ENCODE measurements at places on chromosomes 13 and 19. TPM values are rescaled to one million over a fixed set of nuclear protein-coding genes. Genes with fewer than 3 reads are reported as not detected.

IGFL3 gene
- not detected for total RNA-seq

CATSPERD gene
- total RNA-seq: not detected

FFAR1 gene
- not detected for total RNA-seq

IRGC gene
- total RNA-seq: not detected

GRCh38 chr19:17812099-17812498, 9.2 kb downstream of the INSL3 start:
- no peak for DNase-seq

GRCh38 chr13:48875047-48875446, 100.7 kb upstream of the FNDC3A start:
- DNase-seq: no peak

DNA sequence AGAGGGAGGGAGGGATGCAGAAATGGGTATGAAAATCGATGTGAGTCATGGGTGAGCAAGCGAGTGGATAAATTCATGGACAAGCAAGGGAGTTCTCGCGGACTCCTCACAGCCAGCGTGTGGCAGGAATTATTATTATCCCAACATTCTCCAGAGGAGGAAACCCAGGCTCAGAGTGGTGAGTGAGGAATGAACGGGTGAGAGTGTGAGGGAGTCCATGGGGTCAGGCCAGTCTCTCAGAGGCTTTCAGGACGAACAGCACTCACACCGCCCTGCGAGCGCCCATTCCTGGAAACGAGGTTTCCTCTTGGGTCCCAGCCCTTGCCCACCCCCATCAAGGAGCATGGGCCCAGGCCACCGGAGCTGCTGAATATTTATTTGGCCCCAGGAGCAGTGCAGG, 6.3 kb upstream of the DNAAF3 start:
- DNase-seq: no peak

DNA sequence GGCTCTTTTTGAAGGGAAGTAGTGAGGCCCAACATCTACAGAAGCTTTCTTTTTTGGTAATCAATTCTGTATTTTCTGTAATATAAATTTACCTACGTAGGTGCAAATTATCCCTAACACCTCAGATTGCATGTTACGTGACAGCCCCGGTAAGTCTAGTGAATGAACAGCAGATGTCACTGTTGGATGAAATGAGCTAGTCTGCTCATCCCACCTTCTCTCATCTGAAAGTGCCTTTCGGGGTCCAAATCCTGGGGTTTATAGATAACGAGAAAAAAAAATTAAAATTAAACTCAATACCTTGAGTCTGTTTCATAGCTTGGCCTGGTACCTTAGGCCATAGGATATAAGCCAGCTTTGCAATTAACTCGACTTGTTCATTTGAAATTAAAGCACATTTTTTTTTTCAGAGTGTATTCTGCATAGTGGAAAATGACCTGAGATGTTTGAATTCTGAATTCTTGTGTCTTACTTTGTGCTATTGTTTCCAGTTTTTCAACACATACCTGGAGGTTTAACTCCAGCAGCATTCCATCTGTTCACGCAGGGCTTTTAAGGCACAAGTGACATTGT, 548.2 kb downstream of the GPC5 start:
- no peak for DNase-seq

GRCh38 chr19:43690444-43690843, 20.5 kb upstream of the PLAUR start:
- no peak for DNase-seq

DNA sequence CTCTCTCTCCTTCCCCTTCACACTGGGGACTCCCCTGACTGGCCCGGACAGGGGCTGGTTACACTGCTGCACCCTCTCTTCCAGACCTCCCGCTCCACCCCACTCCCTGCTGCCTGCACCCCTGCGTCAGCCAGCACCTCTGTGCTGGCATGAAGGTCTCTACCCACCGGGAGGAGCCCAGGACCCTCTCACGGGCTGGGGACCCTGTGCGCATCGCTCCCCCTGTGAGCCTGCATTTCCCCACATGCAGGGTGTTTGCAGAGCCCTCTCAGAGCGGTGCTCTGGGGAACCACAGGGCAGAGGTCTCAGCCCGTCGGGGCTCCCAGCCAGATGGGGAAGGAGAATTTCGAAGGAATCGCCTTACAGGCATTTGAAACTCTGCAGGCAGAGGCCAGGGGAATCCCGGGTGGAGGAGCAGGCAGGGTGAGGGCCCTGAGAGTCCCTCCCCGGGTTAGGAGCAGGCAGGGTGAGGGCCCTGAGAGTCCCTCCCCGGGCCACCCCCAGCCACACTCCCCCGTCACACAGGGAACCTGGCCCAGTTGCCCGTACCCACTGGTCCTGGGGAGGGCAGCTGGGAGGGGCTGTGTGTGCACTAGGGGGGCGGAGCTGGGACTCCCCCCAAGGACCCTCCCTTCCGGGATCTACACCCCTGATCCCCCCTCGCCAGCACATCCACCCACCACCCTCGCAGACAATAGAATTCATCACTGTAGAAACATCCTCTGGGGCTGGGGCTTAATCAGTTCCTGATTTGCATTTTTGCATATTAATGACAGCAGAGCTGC, 16.3 kb upstream of the TCF3 start:
- DNase-seq: no peak

GRCh38 chr19:38392707-38393308, 4.3 kb downstream of the SPRED3 start:
- no peak for DNase-seq

- peak; percentile 85 for DNase-seq
These were observed at the start of gene TDRD3 for GRCh38 chr13:60396783-60397703. Gene TDRD3 (plus strand): TSS chr13:60397220. CDS start chr13:60397365, 145 bp downstream.

GRCh38 chr19:54024660-54025059, 33.2 kb downstream of the CACNG6 start:
- no peak for DNase-seq
